ENCODE measurements at places on chromosomes 12 and 14.
A peak's percentile ranks its signal among the peaks of the same experiment; 100 is the strongest.

DNA sequence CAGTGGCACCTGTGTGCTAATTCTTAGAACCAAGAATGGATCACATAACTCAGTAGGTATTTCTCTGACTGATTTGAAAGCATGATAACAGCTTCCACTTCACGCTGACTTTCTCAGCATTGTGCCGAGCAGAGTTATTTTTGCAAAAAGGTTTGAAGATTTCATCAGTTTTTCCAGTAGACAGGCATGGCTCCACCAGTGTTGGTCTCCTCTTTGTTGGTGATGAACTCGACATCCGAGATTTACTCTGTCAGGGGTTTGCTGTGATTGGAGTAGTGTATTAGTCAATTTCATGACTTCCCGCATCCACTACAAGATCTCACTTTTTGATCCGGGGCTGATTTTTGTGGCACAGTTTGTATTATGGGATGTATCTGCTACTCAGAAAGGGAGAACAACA is 85.3 kb downstream of the PRKCH start:
- DNase-seq, result no peak

- DNase-seq, result no peak
Measured at GRCh38 chr14:84543859-84544258, 986.1 kb upstream of the FLRT2 start.

DNA sequence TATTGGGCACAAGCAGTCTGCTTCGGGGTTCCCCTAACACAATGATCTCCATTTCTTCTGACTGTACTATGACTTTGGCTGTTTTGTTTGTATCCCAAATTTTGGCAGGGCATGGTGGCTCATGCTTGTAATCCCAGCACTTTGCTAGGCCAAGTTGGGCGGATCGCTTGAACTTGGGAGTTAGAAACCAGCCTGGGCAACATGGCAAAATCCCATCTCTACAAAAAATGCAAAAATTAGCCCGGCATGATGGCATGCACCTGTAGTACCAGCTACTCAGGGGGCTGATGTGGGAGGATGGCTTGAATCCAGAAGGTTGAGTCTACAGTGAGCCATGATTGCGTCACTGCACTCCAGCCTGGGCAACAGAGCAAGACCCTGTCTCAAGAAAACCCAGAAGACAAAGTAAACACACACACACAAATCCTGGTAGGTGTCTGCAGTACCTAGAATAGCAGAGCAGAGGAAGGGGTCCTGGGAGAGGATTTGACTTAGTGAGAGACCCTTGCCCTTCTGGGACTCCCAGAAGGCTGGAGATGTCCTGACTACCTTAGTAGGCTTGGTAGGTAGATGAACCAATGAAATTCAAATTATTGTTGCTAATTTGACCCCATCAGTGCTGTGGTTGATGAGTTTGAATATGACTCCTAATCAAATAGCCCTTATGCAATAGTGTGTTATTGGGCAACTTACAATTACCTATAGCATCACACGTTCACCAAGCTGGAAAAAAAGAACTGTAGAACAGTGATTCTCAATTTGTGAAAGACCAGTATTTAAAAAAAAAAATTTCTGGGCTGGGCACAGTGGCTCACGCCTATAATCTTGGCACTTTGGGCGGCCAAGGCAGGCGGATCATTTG is 6.8 kb upstream of the AEBP2 start:
- DNase-seq, result no peak

- DNase-seq, result no peak
Measured at GRCh38 chr14:36078080-36078479, 98.4 kb downstream of the PTCSC3 start.

DNA sequence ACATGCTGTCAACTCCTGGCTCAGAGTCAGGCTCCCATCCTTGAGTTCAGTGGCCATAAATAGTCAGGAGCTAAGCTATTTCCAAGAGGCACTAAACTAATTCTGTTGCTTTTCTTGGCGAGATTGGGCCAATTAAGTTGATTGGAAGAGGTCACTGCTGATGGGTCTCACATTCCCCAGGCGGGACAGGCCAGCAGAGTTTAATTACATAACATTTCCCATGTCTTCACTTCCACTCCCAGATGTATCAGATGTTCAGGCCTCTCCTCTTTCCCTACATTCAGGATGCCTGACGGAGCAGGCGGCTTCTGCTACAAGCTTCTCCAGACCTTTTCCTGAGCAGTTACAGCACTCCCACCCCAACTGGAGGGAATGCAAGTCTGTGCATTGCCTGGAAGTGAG is 5.3 kb downstream of the NTF3 start:
- DNase-seq, result no peak

- no peak for DNase-seq
Measured at GRCh38 chr14:93962701-93963601, 13.4 kb downstream of the ASB2 start.

GRCh38 chr14:69684461-69685217 is 73.2 kb downstream of the SUSD6 start:
- DNase-seq, result no peak

- DNase-seq, result no peak
Measured at GRCh38 chr14:89736881-89737280, 217.6 kb downstream of the EFCAB11 start.

GRCh38 chr12:49961111-49961922 is at the start of gene AQP5:
Gene AQP5, plus strand, starts transcription at chr12:49961872. Its CDS starts 146 bp downstream, at chr12:49962018.
- DNase-seq, result no peak

- DNase-seq, result no peak
Measured at GRCh38 chr14:70905301-70905700, 2.0 kb upstream of the PCNX1 start.

- DNase-seq, result no peak
Measured at GRCh38 chr14:23828616-23829015, 125.0 kb upstream of the DHRS4 start.

- no peak for DNase-seq
Measured at GRCh38 chr12:9404469-9405260, 196.5 kb upstream of the PZP start.

DNA sequence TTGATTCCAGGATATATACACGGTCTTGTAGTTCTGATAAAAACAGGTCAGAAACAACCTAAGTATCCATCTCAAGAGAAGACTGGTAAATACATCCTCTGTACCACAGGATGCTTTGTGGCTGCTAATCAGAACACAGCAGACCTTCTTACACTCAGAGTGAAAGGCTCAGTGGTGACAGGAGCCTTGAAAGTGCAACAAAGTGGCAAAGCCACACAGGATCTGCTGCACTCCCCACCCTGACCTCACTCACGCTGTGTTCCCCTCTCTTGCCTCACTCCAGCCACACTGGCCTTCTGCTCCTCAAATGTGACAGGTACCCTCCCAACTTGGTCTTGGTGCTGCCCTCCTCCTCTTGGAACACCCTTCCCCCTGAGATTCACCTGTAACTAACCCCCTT is 98.1 kb upstream of the GRIP1 start:
- DNase-seq, result peak; percentile 43

- DNase-seq, result no peak
Measured at GRCh38 chr12:130606231-130606630, 109.9 kb downstream of the RIMBP2 start.

DNA sequence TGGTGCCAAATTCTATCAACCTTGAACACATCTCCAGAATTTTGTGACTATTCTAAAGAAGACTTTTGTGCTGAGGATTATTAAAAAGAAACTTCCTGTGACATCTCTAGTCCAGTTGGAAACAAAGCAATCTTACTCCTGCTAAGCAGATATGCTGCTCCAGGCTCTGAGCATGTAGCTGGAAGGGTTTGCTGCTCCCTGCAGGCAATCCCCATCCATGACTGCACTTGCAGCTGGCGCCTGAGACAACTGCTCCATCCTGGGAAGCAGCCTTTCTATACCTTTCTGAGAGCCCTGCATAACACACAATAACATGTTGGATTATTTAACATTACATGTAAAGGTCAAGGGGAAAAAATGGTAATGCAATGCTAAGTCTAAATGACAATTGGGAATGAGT is 105.1 kb downstream of the NDUFA12 start:
- no peak for DNase-seq

- DNase-seq, result no peak
Measured at GRCh38 chr14:64634558-64634957, 69.7 kb upstream of the PLEKHG3 start.

GRCh38 chr14:55127460-55127951 is 1.5 kb upstream of the LGALS3 start:
- no peak for DNase-seq

- DNase-seq, result no peak
Measured at GRCh38 chr12:70576341-70577282, 60.6 kb downstream of the PTPRB start.

DNA sequence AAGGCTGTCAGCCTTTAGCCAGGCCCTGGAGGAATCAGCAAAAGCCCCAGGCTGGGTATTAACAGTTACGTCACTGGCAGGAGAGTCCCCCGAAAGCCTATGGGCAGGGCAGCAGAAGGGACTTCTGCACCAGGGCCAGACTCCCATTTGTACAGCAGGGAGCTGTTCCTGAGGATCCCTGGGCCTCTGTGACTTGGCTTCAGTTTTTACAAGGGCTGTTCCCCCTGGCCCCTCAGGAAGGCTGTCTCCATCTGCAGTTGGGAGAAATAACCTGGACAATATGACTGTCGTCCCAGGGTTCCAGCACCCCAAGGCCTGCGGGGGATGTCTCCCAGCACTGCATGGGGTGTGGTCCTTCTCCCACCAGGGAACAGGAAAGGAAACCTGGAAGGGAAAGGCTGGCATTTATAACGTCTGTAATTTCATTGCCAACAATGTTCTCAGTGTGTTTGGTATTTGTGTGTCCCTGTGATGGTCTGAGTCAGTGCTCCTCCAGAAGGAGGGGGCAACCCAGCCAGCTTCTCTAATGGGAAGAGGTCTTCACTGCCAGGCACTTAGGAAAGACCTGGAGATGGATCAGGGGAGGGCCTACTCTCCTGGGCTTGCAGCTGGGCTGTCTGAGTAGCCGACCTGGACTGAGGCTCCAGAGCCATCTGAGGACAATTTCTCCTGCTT is 42.4 kb downstream of the ERH start:
- DNase-seq, result no peak

- DNase-seq, result no peak
Measured at GRCh38 chr14:83255015-83255726, 1721.5 kb upstream of the SEL1L start.

- DNase-seq, result no peak
Measured at GRCh38 chr12:22835431-22835830, 210.5 kb downstream of the ETNK1 start.

DNA sequence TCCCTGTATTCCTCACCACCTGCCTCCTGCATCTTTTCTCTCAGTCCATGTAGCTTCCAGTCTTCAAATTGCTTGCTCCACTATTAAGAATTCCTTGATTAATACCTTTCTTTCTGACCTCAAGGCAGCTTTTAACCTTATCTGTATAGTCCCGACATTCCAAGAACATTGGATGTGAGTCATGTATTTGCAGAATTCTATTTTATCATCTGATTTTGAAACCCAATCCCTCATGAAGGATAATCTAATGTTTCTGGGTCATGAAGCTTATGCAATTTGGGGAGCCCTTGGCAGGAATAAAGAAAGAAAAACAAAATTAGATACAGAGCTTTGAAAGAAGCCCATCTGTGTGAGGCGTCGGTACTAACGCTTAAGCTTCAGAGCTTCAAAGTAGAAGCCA is 63.4 kb upstream of the CCND2 start:
- no peak for DNase-seq

DNA sequence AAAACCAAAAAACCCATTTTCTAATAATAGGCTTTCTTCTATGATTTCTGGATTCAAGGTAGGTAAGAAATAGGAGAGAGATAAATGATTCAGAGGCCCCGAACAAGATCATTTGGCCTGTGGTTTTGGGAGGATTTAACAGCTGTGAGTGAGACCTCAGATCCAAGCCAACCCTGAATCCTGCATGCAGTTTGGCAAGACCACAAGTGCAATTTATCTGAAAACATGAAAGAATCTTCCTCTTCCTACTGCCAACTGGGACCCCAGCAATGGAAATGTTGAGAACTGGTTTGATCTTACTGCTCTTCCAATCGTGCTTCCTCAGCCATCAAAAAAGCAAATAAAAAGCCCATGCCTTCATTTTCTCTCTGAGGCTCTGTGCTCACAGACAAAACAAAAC is 519.7 kb upstream of the TBX3 start:
- DNase-seq, result no peak

DNA sequence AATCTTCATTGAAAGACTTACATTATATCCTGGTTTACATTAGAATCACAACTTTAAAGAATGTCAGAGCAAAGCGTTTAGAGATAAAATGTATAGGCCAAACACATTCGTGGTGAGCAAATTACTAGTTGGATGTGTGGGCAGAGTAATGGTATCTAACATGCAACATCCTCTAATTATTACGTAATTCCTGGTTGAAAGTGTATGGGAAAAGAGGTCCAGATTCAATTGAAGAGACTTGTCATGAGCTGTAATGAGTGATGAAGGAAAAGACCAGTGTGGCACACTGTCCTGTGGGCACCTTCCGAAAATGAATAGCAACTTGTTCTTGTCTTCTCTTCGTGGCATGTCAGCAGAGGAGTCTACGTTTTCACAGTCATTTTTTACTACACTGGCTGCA is 192.8 kb downstream of the LRIG3 start:
- DNase-seq, result no peak

DNA sequence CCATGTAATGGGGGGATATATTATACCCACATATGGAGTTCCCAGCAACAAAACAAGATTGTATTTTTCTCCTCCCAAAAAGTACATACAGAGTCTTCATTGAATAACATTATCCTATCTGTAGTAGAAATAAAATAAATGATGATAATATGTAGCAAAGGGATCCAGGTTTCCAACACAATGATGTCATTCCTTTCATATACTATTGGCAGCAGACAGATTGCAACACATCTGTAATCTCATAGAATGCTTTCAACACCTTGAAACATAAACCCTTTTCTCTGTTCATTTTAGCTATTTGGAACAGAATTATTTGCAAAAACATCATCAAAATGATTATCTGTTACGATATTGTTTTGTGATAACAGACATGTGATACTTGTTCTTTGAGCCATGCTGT is 317.6 kb downstream of the DPF3 start:
- DNase-seq, result no peak

DNA sequence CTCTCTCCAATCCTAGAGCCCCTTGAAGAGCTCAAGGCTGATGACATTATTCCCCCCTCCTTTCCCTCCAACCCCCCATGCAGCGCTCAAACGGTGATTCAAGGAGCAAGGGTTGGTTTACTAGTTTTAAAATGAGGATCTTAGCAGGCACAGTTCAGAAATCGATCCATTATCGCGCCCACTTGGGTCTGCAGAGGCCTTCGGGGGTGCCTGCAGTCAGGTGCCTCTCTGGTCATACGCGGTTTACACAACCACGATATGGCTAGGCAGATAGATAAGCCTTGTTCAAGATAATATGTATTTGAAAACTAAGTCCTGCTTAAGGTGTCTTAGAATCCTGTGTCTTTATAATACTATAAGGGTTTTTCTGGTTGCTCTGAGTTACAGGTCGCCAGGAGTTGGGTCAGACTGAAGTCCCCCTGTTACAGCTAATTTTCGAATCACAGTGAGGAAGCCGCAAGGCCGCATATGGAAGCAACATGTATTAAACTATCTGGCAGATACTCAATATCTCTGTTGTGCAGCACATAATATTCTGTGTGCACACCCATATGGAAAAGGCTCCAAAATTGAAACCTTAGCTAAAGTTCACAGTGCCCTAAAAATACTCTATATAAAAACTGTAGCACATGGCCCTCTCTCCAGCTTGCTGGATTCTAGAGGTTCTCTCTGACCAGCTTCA is 10.0 kb downstream of the BHLHE41 start:
- no peak for DNase-seq

Data from stimulated activated CD8-positive, alpha-beta memory T cell treated with anti-CD3 and anti-CD28 coated beads, Interleukin-15, amount 100 ng/mL, for 48 hours (primary cell).